ENCODE measurements at places on chromosomes 3 and 15.
A peak's percentile ranks its signal among the peaks of the same experiment; 100 is the strongest.

GRCh38 chr3:124760601-124761000 is 30.3 kb downstream of the UMPS start:
- DNase-seq = peak; percentile 70

- no peak for DNase-seq
These were observed 404.9 kb downstream of the SQOR start for GRCh38 chr15:46039703-46040102.

DNA sequence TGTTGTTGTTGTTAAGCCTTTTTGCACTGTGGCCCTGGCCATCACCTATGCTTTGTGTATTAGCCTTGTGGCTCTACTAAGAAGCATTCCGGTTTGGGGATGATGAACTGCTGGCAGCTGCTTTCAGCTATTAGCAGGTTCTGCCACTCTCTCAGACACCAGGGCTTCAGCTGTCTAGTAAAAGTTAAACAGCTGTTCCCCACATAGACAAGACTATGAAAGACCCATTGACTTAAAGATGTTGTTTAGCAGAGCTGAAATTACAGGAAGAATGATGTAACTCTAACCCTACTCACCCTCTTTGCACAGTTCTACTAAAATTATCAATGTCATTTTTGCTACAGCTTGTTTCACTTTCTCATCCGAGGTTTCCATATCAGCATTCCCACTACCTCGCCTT is 131.2 kb upstream of the CGNL1 start:
- no peak for DNase-seq

DNA sequence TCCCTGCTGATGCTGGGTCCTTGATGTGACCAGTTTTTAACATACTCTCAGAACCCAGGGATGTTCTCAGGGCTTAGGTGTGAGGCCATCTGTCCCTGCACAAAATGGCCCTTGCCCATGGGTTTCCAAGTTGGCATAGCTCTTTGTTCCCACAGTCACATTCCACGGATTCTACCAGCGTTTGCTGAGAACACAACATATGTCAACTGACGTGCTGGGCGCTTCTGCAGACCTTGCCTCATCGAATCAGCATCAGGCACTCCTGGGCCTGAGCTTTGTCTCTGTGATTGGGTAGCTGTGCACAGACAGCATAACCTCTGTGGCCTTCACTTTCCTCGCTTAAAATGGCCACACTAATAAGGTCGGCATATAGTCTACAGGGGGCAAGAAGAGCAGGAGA is 69.0 kb downstream of the MGLL start:
- no peak for DNase-seq

GRCh38 chr15:99996660-99997059 is 263.4 kb upstream of the LYSMD4 start:
- DNase-seq = no peak

- no peak for DNase-seq
These were observed 108.8 kb downstream of the SQOR start for GRCh38 chr15:45743426-45744235.

DNA sequence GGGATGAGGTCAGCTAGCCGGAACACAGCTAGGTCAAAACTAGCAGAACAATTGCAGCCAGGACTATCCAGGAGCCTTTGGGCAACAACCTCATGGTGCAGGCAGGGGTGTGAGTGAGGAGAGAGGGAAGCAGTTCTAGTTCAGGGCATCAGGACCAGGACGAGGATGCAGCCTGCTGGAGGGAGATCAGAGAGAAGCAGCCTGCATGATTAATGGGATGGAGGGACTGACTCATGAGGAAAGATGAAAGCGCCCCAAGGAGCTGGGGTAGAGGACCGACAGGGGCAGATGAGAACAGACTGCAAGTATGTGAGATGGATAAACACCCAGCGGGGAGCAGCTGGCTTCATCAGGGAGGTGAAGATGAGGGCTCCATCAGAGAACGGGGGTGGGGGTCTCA is 37.9 kb upstream of the LRTM1 start:
- DNase-seq = no peak

GRCh38 chr3:126938520-126939337 is 44.2 kb upstream of the PLXNA1 start:
- DNase-seq = no peak

DNA sequence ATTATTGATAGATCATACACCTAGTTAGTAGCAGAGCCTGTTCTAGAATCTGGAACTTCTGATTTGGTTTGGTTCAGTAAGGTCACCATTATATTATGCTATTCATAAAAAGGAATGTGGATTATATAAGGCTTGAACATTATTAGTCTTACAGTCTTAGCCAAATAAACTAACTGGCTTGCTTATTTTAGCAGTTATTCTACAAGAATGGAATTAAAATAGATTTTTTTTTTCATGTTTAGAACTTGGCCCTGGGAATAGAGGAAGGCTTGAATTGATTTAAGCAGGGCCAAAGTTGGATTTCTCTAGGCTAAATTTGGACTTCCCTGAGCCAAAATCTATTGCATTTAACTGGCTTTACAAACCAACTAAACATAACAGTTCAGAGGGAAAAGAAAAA is 24.4 kb downstream of the DTWD1 start:
- no peak for DNase-seq

DNA sequence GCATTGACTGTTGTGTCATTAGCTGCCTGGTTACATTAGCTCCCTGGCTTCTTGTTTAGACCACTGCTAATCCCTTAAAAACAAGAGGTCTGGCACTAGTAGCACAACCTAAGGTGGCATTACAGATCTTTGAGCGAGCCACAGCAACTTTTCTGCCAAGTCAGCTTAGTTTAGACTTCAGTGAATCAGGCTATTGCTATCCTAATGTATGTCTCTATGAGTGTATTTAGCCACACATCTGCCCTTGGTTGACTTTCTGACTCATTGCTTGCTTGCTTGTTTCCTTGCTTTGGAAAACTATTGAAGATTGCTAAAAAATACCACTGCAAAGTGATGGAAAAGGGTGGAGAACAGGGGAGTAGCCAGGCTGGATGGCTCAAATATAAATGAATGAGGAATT is 50.2 kb downstream of the CHP1 start:
- no peak for DNase-seq
